Umbilical cord (tissue), 2 donors: ENCODE measurements at places on chromosomes 2 and 18. TPM values are rescaled to one million over a fixed set of nuclear protein-coding genes. Genes with fewer than 3 reads are reported as not detected.

Gene GRHL1
- total RNA-seq, result 13.2 TPM

Gene WIPF1
- 21.2 TPM for total RNA-seq

Gene SRD5A2
- 0.72 TPM for total RNA-seq

Gene NT5DC4
- total RNA-seq, result 1.2 TPM

Gene SGPP2
- 1.2 TPM for total RNA-seq

Gene TTR
- 15.6 TPM for total RNA-seq

Gene NCL
- 117 TPM for total RNA-seq

Gene DCDC2C
- total RNA-seq, result 1.7 TPM

Gene EEF1B2
- total RNA-seq, result 508 TPM

Gene TMEM198
- total RNA-seq, result 2.2 TPM

Gene FEV
- total RNA-seq, result not detected

Gene APCDD1
- 7.5 TPM for total RNA-seq

Gene LINC00305
- total RNA-seq, result not detected

Gene MATN3
- total RNA-seq, result 4.1 TPM

Gene TMEM37
- not detected for total RNA-seq
